ENCODE measurements at places on chromosomes 5 and 9. TPM values are rescaled to one million over a fixed set of nuclear protein-coding genes. Genes with fewer than 3 reads are reported as not detected.

PLAC8L1 gene
- 0.38 TPM for total RNA-seq

CKMT2 gene
- 1.3 TPM for total RNA-seq

ADAMTS2 gene
- 0.31 TPM for total RNA-seq

GRIN1 gene
- total RNA-seq: 0.76 TPM

SLC6A3 gene
- total RNA-seq: 0.27 TPM

ZDHHC11B gene
- 0.27 TPM for total RNA-seq

FAM169A gene
- 14.9 TPM for total RNA-seq

PTGER4 gene
- total RNA-seq: 0.33 TPM

DNA sequence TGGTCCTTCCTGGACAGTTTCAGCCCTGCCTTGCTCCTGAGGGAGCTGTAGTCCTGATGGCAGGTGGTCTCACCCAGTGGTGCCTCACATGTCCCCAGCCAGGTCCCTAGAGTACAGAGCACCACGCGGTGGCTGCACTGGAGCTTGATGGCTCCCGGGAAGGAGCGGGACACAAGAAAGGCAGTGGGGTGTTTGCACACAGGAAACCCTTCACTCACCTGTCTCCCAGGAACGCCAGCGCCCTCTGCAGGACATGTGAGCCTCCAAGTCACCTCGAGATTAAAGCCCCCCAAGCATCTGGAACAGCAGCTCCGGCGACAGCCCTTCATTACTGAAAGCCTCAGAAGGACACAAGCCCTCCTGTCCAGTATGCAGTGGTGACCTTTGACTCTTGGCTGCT is 19.9 kb upstream of the TMEM250 start:
- ATAC-seq: no peak

GRCh38 chr9:92986176-92987119 is 39.1 kb downstream of the FGD3 start:
- ATAC-seq: no peak

DNA sequence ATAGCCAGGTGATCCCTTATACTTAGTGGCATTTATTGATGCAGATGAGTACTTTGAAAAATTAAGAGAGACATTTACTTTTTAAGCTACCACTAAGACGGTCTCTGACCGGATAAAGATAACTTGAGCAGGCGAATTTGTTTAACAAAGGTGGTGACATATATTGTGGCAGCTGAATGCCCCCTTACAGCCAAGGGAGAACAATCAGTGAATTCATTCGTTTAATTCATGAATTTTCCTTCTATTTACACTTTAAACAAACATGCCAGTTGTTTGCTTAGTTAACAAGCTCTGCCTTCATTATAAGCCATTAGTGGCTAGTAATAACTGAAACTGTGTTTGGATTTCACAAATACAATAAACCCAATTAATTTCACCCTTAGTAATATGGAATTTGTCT is 187.1 kb downstream of the AOPEP start:
- ATAC-seq: no peak

- ATAC-seq: no peak
Observed at GRCh38 chr5:131990716-131991115, 20.7 kb downstream of the ACSL6 start.

DNA sequence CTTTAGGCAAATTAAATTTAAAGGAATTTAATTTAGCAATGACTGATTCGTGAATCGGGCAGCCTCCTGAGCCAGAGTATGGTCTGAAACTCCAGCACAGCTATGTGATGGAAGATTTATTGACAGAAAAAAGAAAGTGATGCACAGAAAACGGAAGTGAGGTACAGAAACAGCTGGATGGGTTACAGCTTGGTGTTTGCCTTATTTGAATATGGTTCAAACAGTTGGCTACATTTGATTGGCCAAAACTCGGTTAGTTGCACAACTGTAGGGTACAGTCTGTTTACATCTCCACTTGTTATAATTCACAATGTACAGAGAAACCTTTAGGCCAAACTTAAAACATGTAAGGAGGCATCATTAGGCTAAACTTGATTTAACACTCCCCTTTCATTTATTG is 1716.1 kb upstream of the C9orf72 start:
- ATAC-seq: no peak

GRCh38 chr5:102720969-102721368 is 34.1 kb upstream of the PAM start:
- ATAC-seq: no peak

DNA sequence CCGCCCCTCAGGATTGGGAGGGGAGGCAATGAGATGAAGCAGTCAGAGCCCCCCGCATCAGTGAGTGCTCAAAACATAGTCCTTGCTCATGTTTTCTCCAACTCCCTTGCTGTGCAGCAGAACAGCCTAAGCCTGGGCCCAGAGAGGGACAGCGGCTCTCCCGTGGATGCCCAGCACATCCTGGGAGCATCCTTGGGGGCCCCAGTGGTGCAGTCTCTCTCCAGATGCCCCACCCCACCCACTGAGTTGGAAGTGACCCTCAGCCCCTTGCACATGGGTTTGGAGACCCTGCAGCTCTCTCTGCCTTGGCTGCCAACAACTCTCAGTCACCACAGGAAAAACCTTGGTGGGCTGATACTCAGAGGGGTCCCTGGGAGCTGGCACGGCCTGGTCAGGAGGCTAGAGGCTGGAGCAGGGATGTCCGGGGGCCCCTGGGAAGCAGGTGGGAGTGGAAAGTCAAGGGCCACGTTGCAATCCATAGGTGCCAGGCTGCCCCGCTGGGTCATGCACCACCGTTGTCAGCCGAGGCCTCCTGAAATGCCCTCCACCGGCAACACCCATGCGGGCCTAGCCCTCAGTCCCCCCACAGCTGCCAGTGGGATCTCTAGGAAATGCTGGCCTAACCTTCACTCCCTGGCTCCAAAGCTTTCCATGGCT is 242.5 kb downstream of the PBX3 start:
- ATAC-seq: no peak

GRCh38 chr5:12294151-12294550 is 389.9 kb upstream of the CTNND2 start:
- ATAC-seq: no peak

GRCh38 chr5:129639331-129639730 is 108.6 kb upstream of the MINAR2 start:
- ATAC-seq: no peak

DNA sequence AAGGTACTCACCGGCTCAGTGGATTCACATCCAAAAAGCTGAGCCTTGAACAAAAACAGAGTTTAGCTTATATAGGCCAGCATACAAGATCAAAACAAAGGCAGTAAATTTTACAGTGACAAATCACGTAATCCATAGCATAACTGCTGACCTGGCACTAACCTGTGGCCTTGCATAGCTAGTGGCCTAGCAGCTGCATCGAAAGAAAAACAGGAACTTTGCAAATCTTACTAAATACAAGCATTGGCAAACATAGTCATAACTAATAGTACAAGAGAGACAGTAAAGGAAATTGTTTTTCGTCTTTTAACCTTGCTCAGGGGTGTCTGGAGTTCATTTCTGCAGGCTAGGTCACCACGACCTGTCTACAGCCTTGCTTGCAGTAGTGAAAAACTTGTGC is 4.8 kb downstream of the HSDL2 start:
- no peak for ATAC-seq

GRCh38 chr5:1669276-1670155 is 130.1 kb downstream of the MRPL36 start:
- ATAC-seq: no peak

GRCh38 chr5:36457511-36458270 is 148.7 kb upstream of the SLC1A3 start:
- no peak for ATAC-seq

DNA sequence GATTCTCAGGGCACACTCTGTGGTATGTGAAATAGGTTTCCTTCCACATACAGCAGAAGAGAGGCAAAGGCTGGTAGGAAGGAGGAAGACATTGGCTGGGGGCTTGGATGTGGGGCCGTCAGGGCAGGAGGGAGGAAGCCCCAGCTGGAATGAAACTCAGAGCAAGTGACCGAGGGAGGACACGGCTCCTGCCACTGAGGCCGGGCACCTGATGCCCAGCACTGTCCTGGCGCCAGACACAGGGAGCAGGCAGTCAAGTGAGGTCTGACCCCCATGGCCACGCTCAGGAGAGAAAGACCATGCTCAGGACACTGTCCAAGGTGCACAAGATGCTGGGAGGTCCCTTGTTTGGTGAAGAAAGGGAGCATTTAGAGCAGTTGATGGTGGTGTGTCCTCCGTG is 245.5 kb downstream of the CACNA1B start:
- no peak for ATAC-seq

- ATAC-seq: no peak
Observed at GRCh38 chr5:109584986-109585599, 104.6 kb upstream of the MAN2A1 start.

GRCh38 chr9:137564134-137564533 is 12.5 kb downstream of the MRPL41 start:
- ATAC-seq: peak; percentile 17

GRCh38 chr5:172414531-172415361 is 39.6 kb downstream of the SH3PXD2B start:
- ATAC-seq: no peak

Data from motor neuron (in vitro differentiated cells).